ENCODE measurements at places on chromosomes 7 and 10.

DNA sequence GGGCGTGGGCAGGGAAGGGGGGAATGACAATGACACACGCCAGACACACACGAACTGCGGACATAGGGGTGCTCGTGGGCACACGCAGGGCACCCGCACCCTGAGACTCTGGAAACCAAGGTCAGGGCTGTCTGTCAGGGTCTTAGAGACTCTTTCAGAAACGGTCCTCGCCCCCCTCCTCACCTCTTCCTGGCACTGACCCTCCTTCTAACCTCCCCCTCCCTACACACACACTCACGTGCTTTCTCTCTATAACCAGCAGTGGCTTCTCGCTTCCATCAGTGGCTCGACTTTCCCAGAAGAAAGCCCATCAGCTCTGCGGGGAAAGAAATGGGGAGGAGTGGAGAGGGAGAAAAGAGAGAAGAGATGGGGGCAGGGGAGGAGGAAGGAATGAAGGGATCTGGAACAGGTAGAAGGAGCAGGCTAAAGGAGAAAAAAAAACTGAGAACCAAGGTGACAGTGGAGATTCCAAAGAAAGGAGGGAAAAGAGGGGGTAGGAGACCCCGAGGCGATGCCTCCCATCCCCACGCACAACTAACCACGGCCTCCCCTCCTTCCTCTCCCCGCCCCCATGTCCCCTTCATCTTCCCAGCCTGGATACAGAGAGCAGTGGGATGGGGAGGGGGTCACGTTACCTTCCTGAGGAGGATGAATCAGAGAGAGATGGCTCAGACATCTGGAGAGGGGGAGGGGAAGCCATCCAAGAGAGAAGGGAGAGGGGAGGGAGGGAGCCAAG is 1.7 kb upstream of the VGF start:
- DNase-seq: no peak

GRCh38 chr10:47456079-47456785 is 27.7 kb downstream of the ANXA8 start:
- no peak for DNase-seq

DNA sequence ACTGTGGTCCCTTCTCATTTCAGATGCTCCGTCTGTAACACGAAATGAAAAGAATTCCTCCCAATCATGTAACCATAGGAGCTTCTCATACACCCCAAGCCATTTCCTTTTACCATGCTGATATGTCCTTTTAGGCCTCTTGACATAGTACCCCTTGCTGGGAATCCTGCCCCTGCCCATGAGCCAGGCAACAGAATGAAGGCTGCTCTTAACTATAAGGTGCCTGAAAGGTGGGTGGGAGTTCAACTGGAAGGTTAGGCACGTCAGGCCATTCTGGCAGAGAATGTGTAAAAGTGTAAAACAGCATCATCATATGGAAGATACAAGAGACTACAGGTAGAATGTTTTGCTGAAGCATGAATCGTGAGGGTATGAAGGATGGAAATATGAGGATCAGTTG is 22.5 kb downstream of the IL2RA start:
- no peak for DNase-seq

GRCh38 chr10:14312014-14312413 is 18.7 kb downstream of the FRMD4A start:
- no peak for DNase-seq

DNA sequence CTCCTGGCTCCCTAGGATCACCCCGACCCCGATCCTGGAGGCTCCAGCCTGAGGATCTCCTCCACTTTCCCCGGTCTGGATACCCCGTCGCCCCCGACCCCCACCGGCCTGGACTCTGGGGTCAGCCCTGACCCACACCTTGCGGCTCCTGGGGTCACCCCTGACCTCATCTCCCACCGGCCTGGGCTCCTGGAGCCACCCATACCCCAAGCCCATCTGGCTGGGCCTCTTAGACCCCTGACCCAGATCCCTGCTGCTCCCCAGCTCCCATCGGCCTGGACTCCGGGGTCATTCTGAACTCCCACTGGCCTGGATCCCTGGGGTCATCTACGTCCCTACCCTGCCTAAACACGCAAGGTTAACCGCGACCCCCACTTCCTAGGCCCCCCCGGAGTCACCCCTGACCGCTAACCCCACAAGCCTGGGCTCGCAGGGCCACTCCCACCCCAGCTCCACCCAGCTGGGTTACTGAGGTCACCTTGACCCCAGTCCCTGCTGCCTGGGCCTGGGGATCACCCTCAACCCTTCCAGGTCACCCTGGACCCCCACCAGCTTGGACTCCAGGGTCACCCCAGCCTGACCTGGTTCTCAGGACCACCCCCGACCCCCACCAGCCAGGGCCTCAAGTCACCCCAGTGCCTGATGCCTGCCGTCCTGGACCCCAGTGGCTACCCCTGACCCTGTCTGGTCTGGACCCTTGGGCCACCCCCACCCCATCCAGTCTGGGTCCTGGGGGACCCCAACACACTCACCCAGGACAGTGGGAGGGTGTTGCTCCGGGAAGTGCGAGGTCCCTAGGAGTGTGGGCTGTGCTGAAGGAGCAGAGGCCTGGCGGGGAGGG is 1.2 kb downstream of the FOXK1 start:
- DNase-seq: peak; percentile 17

- DNase-seq: no peak
Measured at GRCh38 chr10:87724789-87725188, 65.1 kb downstream of the PAPSS2 start.

DNA sequence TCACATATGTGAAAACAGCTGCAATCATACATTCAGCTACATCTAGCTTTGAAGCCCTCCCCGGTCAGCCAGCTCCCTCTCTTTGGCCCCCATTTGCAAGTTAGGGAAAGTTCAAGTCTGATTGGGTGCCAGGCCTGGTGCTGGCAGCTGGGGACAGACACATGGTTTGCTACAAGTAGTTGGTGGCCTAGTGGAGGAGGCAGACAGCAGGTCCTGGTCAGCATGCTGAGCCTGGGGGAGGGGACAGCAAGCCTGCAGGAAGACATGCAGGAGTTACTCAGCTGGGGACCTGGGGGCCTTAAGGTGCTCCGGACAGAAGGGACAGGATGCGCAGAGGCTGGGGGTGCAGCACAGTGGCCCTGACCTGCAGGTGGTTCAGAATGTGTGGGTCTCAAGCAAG is 956.9 kb upstream of the ZNF722 start:
- no peak for DNase-seq

- DNase-seq: peak; percentile 79
Measured at GRCh38 chr7:87933953-87934698, at the start of gene ADAM22. TSS of gene ADAM22 (plus strand) at chr7:87934251. CDS start at chr7:87934466, 215 bp downstream.

DNA sequence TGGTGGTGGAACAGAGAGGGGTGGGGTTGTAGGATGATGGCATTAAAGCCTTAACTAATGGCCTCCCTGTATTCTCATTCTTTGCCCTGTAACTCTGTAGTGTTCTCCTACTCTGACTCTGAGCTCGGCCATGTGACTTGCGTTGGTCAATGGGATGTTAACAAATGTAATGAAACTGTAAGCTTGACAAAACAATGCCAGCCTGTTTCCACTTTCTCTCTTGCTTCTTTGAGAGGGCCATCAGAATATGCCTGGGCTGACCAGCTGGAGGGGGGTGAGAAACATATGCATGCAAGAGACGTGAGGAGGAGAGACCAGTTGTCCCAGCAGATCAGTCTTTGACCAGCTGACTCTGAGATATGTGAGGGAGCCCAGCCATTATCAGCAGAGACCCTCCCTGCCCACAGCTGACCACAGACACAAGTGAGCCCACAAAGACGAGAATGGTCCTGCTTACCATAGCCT is 100.6 kb downstream of the ICA1 start:
- DNase-seq: no peak

- no peak for DNase-seq
Measured at GRCh38 chr10:1635340-1635739, 102.0 kb downstream of the ADARB2 start.

DNA sequence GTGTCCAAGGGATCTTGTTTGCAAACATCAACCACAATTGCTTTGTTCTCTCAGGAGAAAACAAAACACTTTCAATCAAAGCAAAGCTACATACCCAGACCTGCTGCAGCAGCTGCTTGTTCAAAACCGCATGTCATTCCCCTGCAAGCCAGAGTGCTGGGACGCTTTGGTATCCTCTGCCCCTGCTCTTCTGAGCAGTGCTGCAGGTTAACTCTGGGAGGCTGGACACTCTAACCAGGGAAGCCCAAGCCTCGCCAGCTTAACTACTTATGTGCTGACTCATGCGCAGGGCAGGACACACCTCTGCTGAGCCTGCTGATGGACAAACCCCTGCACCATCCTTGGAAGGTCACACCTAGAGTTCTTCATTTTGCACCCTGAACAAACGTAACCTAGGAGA is 28.2 kb upstream of the ASAH2 start:
- DNase-seq: no peak

DNA sequence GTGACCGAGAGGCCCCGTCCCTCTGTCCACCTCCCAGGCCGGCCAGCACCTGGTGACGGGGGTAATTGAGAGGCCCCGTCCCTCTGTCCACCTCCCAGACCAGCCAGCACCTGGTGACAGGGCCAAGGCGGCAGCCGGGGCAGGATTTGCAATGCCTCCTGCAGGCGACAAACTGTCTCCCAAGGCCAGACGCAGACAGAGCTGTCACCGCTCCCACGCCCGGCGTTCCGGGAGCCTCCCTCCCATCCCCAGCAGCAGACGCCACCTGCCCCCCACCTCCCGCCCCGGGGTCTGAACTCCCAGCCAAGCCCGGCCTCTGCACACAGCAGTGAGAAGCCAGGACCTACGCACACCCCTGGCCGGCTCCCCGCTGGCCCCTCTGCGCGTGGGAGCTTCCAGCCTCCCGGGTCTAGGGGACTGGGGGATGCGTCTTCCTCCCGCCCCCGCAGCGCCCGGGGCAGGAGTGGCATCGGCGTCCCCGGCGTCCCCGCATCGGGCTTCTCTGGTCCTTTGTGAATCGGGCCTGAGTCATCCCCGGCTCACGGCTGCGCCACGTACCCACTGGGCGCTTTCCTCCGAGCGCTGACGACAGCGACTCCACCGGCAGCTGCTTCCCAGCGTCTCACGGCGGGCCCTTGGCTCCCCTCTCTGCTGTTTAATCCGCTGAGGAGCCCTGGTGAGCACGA is 95.1 kb upstream of the DIP2C start:
- peak; percentile 64 for DNase-seq

DNA sequence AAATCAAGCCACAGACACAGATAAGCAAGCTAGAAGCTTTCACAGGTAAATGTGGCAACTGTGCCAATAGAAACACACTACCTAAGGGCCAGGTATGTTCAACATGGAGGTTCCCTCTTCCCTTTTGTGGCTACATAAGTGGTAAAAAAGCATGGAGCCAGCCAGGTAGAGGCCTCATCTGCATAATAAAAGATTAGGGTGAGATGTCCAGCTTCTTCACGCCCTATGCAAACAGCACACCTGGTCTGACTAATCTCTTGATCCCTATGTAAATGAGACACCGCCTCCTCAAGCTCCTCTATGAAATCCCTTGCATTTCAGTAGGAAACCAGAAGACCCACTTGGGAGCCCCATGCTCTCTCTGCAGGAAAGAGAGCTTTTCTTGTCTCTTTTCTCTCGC is 282.2 kb downstream of the NEBL start:
- DNase-seq: no peak
